ENCODE measurements at places on chromosomes 5 and 9. TPM values are rescaled to one million over a fixed set of nuclear protein-coding genes. Genes with fewer than 3 reads are reported as not detected.

DNA sequence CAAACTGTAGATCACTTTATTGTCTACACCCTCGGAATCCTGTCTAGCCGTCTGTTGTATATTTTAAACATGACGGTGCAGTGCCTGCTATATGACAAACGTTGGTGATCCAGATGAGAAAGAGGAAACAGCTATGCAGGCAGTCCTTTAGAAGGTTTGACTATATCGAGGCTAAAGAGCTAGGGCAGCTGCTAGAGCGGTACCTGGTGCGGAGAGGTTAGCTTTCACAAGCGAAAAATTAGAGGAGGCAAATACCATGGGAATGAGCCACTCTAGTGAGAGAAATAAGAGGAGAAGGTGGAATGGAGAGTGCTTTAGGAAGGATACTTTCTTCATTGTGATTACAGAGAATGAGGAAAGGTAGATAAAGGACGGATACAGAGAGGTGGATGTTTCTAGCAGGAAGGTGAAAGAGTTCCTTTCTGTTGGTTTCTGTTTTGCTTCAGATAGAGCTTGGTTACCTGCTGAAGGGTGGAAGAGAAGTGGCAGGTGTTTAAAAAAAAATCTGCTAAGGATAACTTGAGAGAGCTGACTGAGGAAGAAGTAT lies 959 bp upstream of the FBXL17 start:
- peak; percentile 5 for DNase-seq

- DNase-seq: no peak
Observed at GRCh38 chr5:151520294-151520693, 70.8 kb downstream of the FAT2 start.

DNA sequence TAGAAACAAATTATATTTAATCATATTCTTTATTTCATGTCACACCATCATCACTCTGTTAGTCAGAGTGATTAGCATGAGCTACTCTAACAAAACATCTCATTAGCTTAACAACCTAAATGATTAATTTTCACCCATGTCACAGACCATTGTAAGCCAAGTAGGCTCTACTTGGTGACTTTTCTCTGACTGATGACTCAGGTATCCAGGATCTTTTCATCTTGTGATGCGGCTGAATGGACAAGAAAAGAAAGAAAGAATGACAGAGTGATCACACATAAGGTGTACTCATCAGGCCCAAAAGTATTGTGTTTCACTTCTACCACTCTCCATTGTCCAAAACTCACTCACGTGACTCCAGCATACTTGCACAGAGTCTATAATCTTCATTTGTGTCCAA lies 299.3 kb downstream of the ANXA1 start:
- DNase-seq: no peak

- peak; percentile 48 for DNase-seq
Observed at GRCh38 chr5:59034498-59035186, 451.8 kb downstream of the RAB3C start.

GRCh38 chr9:130664251-130665028 lies at the start of gene PRDM12:
Gene PRDM12, plus strand, starts transcription at chr9:130664594. Its CDS starts 60 bp downstream, at chr9:130664654.
- no peak for DNase-seq

DNA sequence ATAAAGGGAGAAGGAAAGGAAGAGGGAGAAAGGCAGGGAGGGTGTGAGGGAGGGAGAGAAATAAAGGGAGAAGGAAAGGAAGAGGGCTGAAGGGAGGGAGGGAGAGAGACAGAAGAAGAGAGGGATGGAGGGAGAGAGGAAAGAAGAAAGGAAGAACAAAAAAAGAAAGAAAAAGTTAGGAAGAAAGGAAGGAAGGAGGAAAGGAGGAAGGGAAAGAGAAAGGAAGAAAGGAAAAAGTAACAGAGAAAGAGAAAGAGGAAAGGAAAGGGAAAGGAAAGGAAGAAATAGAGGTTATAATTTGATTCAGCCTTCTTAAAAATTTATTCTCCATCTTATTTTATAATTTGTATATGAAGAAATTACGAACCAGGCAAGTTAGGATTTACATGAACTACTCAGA lies 836.6 kb upstream of the C9orf72 start:
- no peak for DNase-seq

DNA sequence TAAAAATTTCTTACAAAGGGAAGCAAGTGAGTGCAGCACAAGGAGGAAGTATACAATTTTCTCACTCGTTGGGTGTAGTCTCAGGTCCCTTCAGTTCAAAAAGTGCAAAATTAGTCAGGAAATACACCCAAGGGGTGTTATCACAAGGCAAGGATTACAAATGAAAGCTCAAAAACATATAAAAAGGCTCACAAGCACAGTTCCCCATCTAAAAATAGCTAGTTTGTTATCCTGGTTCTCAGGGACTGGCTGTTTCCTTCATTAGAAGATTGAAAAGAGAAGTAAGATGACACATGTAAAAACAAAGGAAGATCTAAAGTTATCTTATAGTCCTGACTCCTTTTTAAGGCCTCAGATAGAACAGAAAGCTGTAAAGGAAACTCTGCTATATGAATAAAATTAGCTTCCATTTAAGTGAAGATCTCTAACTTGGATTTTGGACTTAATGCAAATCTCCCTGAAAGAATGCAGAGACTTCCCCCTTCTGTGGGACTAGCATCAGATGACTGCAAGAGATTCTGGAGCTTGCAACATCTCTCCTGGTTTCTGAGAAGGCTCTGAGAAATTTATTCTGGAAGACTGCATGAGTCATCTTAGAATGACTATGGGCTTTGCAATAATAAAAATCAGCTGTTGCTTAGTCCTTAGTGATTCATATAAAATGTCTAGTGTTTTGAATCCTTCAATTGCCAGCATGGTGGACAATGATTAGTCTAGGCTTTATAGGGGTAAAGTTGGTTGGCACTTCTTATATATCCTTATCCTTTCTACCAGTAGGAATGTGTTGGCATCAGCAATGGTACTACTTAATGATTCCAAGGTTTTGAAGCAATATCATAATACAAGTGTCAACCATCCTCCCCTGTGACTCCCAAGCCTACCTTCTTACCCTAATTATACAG lies 25.4 kb downstream of the DAB2 start:
- DNase-seq: peak; percentile 98

- DNase-seq: no peak
Observed at GRCh38 chr9:113876151-113876992, at the start of gene ZNF618. Gene ZNF618, plus strand, starts transcription at chr9:113876309. Its CDS starts 72 bp downstream, at chr9:113876381.

DNA sequence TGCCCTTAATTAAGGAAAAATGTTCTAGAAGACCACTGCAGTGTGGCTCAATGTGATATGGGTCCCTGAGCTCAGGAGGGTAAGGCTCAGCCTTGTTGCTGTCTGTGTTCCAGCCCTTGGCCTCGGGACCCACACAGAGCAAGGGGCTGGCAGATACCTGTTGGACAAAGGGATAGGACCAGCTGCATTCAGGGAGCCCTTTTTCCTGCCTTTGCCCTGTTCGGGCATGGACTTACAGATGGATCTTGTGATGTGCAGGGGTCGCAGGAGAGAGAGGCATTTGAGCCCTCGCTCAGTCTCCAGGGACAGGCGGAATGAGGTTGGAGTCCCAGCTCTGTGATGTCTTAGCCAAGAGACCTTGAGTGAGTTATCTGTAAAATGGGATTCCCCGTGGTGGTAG lies 12.1 kb upstream of the BOD1 start:
- no peak for DNase-seq

- DNase-seq: no peak
Observed at GRCh38 chr5:133825631-133826289, 142.7 kb downstream of the C5orf15 start.

DNA sequence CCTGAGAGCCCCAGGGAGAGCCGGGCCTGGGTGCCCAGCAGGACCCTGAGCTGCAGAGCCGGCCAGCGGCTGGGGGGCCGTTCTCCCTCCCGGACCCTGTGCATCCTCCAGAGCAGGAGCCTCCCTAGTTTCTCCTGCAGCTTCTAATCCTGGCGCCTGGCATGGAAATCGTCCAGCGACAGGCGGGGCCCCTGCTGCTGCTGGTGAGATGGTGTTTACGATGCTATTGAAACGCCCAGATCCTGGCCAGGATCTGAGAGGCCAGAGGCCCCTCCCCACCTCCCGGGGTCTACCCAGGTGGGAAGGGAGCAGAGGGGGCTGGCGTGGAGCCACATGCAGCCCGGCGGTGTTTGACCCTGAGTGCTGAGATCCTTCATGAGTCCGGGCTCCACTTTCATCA lies 38.2 kb upstream of the CEP72 start:
- no peak for DNase-seq

- DNase-seq: no peak
Observed at GRCh38 chr5:117376748-117377147, 802.1 kb upstream of the SEMA6A start.

DNA sequence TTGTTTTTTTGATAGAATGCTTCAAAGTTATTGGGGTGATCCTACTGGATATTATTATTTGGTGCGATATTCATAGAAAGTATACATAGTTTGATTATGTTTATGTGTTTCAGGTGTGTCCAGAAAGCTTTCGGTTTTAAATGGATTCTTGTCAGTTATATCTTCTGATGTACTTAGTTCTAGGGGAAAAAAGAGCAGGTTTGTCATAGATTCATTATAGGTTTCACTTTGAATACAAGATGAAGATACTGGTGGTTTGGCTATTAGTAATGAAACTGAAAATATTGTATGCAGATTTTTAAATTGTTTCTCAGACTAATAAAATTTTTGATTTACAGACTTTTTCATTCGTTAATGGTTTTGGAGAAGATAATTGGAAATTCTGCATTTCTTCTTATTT lies 98.9 kb downstream of the MAN2A1 start:
- no peak for DNase-seq

- DNase-seq: no peak
Observed at GRCh38 chr9:101132801-101133200, 104.3 kb downstream of the PLPPR1 start.

- no peak for DNase-seq
Observed at GRCh38 chr5:130578354-130578753, 586.7 kb downstream of the HINT1 start.

DNA sequence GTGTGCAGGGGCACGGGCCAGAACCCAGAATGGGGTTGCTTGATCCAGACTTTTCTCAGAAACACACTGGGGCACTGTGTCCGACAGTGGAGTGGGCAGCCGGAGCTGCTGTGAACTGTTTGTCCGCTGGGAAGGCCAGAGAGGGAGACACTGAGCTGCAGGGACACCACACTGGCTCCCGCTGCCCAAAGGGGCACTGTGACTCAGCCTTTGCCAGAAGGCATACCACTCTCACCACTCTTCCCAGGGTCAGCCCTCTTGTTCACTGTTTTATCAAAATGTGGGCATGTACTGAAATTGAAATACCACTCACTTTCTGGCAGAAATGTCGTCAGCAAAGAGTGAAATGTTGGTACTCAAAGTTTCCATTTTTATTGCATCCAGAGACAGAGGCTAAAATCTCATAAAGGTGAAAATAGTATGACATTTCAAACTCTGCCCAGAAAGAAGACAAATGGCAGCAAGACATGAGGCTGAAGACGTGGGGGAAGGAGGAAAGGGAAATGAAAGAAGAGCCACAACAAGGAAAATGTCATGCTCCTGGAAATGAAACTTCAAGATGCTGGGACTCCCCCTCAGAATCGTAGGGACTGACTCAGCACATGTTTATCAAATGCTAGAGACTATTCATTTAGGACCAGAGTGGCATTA lies 4.5 kb upstream of the IL7R start:
- DNase-seq: no peak

GRCh38 chr5:87022415-87022814 lies 245.3 kb upstream of the RASA1 start:
- DNase-seq: no peak

DNA sequence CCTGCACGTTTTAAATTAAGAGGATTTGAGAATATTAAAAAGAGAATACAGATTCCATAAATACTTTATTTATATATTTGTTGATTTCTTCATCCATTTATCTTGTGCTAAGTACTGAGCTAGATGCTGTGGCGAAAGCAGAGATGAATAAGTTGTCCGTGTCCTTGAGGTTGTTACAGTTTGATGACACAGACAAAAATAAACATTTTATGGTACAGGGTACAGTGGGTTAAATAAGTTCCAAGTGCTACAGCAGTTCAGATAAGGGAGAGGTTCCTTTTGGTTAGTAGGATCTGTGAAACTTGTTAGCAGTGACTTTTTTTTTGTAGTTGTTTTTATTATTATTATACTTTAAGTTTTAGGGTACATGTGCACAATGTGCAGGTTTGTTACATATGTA lies 50.2 kb downstream of the MACIR start:
- no peak for DNase-seq

- DNase-seq: peak; percentile 58
Observed at GRCh38 chr9:35859310-35859989, 10.8 kb downstream of the OR13J1 start.

DNA sequence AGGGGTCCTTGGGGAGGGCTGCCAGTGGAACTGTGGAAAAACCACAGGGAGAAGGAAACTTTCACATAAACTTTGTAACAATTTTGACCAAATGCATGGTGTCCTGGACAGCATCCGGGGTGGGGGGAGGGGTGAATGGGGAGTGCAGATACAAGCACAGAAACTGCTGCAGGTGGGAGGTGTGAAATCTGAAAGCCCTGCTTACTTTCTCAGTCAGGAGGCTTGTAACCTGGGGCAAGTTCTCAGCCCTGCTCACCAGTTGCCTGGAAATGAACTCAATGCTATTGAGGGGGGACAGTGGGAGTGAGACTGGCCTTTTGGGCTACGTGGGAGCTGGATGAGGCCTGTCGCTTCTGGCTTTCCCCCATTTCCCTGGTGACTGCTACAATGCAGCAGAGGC lies 694.5 kb upstream of the ZNF608 start:
- DNase-seq: no peak

- DNase-seq: no peak
Observed at GRCh38 chr5:128236334-128236733, 152.8 kb downstream of the SLC12A2 start.

DNA sequence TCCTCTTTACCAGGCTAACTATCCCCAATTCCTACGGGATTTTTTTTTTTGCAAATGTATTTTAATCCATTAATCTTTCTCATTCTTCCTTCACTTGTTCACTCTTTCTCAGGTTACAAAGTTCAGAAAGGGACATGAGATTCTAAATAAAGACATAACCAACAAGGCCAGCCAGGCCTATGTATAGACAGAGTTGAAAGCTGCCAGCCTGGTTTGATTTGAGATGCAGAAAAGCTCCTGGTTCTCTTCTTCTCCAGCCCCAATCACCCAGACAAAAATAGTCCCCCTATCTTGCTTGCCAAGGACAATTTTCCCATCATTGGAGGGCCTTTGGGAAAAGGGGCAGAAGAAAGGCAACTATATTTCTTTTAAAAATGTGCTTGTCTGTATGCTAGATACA lies 398.8 kb downstream of the NFIB start:
- no peak for DNase-seq

DNA sequence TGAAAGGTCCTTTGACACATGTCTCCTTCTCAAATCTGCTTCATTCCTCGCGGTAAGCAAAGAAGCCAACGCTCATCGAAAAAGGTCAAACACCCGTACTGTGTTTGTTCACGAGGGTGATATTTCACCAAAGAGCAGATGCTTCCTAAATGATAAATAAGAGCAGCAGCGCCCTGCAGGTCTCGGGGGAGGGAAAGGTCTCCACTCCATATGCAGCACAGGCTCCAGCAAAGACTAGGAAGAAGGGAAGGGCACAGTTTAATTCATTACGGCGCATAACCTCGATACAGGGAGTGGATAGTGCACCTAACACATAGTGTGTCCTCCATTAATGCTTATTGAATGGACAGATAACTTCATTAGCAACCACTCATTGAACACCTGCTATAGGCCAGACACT lies 593.3 kb downstream of the CDK5RAP2 start:
- no peak for DNase-seq

- DNase-seq: no peak
Observed at GRCh38 chr9:5688109-5688508, 59.2 kb downstream of the RIC1 start.

GRCh38 chr5:135315386-135315785 lies 83.6 kb downstream of the MACROH2A1 start:
- no peak for DNase-seq

Gene FOXI1
- total RNA-seq: not detected

Gene CFAP90
- not detected for total RNA-seq

Gene PDLIM4
- 2.0 TPM for total RNA-seq

Gene GDF9
- total RNA-seq: 0.16 TPM

Gene SPATA31D4
- total RNA-seq: not detected

Measured in HFFc6 (cell line).